ENCODE measurements at places on chromosomes 7 and 10.

DNA sequence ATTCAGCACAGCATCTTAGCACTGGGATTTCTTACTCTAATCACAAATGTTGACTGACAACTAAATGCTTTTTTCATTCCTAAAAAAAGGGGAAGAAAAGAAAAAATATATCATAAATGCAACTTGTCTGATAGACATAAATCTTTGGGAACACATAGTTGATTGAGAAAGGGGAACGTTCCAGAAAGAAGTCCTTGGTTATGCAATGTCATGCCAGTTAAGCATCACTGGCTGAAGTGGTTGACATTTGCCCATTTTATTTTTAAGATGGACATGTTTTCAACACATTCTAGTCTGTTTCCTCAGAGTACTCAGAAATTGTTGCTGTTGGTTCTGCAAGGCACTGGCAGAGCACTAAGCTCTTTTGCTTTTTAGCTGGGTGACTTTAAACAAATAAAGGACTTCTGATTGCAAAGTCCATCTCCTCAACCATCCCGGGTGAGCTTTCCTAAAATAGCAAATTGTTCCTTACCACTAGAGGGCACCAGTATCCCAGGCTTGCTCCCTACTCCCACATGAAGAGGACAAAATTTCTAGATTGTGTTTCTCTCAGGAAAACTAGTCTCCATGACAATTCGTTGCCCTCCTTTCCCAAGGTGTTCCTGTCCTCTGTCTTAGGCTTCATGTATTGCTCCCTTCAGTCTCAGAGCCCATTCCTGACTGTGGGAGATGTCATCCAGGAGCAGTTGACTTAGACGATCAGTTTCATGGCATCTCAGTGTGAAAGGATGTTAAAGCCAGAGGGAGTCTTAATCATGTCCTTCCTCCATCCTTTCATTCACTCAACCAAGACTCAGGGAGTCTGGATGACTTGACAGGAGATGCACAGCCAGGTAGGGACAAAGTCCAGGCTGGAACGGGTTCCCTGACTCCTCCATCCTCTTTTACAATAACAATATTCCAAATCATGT, 23.9 kb downstream of the OPALIN start:
- no peak for DNase-seq

DNA sequence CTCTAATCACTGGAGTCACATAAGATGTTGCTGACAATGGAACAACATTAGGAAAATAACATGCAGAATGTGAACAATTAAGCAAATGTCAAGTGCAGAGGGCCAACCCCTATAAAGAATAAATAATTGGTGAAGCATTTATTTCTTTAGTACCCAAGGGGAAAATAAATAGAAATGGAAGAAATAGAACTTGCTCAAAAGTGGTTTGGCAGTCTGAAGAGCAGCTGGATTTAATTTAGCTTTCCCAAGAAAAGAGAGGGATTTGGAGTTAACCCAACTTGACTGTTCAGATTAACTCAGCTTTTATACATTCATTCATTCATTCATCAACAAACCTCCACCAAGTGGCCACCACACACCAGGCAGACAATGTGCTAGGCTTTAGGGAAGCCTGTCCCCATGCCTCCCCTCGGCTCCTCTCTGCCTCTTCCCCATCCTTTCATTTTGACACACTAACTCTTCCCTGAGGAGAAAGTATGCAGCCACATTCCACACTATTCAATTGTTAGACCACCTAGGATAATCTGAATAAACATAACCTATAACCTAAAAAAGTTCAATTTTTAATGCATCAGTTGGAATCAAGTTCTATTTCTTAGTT, 295.5 kb downstream of the AHR start:
- no peak for DNase-seq

GRCh38 chr10:68052463-68052862, 22.6 kb downstream of the HERC4 start:
- DNase-seq: no peak

DNA sequence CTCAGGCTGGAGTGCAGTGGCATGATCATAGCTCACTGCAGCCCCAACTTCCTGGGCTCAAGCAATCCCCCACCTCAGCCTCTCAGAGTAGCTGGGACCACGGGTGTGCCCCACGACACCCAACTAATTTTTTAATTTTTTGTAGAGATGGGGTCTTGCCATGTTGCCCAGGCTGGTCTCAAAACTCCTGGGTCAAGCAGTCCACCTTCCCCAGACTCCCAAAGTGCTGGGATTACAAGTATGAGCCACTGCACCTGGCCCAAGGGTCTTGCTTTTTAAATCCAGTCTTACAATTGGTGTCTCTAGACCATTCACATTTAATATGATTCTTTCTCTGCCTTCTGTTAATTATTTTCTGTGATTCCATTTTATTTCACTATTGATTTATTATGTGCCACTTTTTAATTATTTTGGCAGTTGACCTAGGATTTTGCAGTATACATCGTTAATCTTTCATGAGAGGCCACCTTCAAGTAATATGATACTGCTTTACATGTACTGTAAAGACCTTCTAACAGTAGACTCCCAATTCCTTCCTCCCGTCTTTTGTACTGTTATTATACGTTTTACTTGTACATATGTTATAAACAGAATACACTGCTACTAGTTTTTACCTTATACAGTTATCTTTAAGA, 18.7 kb downstream of the MMP21 start:
- DNase-seq: no peak

DNA sequence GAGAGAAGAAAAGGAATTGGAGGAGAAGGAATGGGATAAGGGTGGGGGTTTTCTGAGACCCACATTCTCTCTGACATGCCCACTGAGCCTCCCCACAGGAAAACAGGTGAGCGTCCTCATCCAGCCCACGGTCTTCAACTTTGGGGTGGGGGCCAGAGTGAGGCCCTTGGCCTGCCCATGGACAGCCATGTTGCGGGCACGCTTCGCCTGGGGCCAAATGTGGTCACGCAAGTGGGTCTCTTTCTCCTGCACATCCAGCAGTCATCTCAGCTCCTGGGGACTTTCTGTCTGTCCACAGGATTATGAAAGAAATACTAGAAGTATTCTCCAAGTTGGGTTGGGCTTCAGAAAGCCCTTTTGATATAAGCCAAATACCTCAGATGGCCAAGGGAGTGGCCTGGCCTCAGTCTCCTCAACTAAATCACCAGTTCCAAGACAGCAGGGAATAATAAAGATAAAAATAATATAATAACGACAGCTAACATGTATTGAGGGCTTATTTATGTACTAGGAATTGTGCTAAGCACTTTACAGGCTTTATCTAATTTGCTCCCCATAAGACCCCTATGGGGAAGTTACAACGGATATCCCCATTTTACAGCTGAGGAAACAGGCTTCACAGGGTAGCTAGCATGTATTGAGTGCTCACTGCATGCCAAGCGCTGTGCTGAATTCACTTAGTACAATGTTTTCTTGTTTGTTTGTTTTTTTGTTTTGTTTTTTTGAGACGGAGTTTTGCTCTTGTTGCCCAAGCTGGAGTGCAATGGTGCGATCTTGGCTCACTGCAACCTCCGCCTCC, 57.2 kb upstream of the LBX1 start:
- no peak for DNase-seq

- no peak for DNase-seq
These were observed 9.9 kb downstream of the SOSTDC1 start for GRCh38 chr7:16455591-16455990.
